ENCODE measurements at places on chromosomes 12 and 14.

DNA sequence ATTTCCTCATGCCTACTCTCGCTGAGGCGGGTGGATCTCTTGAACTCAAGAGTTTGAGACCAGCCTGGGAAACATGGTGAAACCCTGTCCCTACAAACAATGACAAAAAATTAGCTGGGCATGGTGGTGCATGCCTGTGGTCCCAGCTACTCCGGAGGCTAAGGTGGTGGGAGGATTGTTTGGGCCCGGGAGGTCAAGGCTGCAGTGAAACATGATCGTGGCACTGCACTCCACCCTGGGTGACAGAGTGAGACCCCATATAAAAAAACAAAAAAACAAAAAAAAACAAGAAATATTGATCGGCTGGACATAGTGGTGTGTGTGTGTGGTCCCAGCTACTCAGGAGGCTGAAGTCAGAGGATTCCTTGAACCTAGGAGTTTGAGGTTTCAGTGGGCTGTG, 9.2 kb downstream of the MOAP1 start:
- no peak for DNase-seq

DNA sequence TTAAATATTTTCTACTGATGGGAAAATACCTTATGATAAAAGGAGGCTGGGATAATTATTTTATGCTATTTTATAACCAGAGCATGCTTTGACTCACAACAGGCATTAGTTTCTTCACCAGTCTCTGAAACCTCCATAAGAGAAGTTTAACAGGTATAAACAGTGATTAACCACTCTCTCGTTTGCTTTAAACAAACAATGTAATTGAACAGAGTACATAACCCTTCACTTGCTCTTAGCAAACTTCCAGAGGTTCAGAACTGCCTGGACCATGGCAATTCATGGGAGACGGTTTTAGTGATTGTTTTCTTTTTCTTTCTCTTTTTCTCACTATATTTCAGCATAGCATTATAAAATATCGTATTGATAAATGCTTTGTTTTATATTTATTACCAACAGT, 35.3 kb downstream of the CFAP251 start:
- DNase-seq, result no peak

DNA sequence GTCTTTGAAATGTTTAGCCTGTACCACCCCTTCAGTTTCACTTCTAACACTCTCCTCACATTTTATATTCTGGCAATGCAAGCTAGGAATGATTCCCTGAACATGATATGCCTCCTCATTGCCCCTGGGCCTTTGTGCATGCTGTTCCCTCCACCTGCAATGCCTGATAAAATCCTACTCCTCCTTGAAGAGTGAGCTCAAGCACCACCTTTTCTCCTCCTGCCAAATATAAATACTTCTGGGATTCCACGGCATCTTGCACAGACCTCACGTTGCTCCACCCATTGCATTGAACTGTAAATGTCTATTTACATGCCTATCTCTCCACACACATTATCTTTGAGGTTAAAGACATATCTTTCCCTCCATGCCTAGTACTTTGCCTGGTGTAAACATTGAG, 21.1 kb downstream of the NKX2-1 start:
- no peak for DNase-seq

DNA sequence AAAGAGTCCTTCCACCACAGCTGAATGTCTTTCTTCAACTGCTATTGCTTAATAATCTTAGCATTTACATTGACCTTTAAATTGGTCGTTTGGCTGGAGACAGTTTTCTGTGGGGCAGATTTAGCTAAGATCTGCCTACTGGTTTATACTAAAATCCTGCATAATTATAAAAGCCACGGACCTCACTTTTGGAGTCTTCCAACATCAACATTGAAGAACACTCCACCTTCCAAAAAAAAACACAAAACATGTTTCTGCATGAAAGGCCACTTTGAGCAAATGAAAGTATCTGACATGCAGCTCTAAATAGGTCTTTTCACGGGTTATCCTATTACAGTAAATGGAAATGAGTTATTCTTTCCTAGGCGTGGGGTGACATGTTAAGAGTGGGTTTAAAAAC, 57.0 kb upstream of the KRR1 start:
- no peak for DNase-seq

- no peak for DNase-seq
These were observed 157.5 kb upstream of the ATF7IP start for GRCh38 chr12:14207905-14208551.

- DNase-seq, result peak; percentile 34
These were observed 18.9 kb upstream of the GPR132 start for GRCh38 chr14:105083926-105084685.

GRCh38 chr12:8784290-8784888, 38.0 kb upstream of the A2ML1 start:
- DNase-seq, result no peak

Data from suprapubic skin (tissue), 4 donors.